ENCODE measurements at places on chromosomes 5 and 9. TPM values are rescaled to one million over a fixed set of nuclear protein-coding genes. Genes with fewer than 3 reads are reported as not detected.

CA9 gene
- 6.7 TPM for total RNA-seq

STOML2 gene
- total RNA-seq = 195 TPM

TEK gene
- total RNA-seq = 3.0 TPM

OCLN gene
- 0.88 TPM for total RNA-seq

GPX3 gene
- 35.0 TPM for total RNA-seq

ARSI gene
- total RNA-seq = 14.1 TPM
